HCT116 (cell line): ENCODE measurements at places on chromosomes 6 and 20. TPM values are rescaled to one million over a fixed set of nuclear protein-coding genes. Genes with fewer than 3 reads are reported as not detected.

SIRPD gene
- total RNA-seq = not detected

CUTA gene
- 186 TPM for total RNA-seq

PNRC1 gene
- total RNA-seq = 66.8 TPM

- no peaks in the 10 kb centered on the region for H3K4me1 ChIP-seq
- H3K36me3 ChIP-seq = no peaks in the 10 kb centered on the region
- DNase-seq = no peak
- no peak overlapping the region for H3K27ac ChIP-seq
- H3K27me3 ChIP-seq = no peaks in the 10 kb centered on the region
These were observed 100.7 kb upstream of the CD93 start for GRCh38 chr20:23186808-23187207.

DNA sequence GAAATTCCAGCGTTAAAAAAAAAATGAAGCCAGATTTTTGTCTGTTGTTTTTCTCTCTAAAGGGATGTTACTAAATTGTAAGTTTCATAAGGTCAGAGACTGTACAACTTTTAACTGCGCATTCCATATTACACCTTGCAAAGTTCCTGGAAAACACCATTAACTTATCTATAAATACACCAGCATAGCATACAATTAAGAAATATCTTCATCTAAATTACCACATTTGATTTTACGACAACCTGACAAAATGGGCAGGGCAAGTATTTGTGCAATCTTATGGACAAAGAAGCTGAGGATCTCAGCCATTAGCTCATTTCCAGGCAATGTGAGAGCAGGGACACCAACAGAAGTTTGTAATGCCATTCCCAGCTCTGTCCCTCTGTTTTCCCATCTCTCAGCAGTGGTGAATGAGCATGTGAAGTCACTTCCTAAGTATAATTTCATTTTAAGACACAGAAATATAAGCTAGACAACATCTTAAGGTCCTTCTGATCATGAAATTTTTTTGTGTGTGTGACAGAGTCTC, 12.9 kb upstream of the GCM1 start:
- DNase-seq = no peak
- no peak overlapping the region for H3K27ac ChIP-seq
- no peaks in the 10 kb centered on the region for H3K4me1 ChIP-seq
- H3K36me3 ChIP-seq = no peaks in the 10 kb centered on the region
- no peaks in the 10 kb centered on the region for H3K27me3 ChIP-seq

GRCh38 chr20:62454904-62455636, 20.7 kb downstream of the GATA5 start:
- H3K4me3 ChIP-seq = no peak overlapping the region
- no peak for DNase-seq
- H3K36me3 ChIP-seq = no peaks in the 10 kb centered on the region
- 0 out of 2 replicates have a peak, but pooled peaks cover 3% of the 10 kb centered on the region for H3K4me1 ChIP-seq
- H3K27ac ChIP-seq = no peak overlapping the region

- H3K4me1 ChIP-seq = 0 out of 2 replicates have a peak, but pooled peaks cover 5% of the 10 kb centered on the region
- no peak for DNase-seq
- H3K27me3 ChIP-seq = no peaks in the 10 kb centered on the region
- no peak overlapping the region for H3K27ac ChIP-seq
- H3K36me3 ChIP-seq = no peaks in the 10 kb centered on the region
- H3K4me3 ChIP-seq = no peak overlapping the region
These were observed 33.7 kb downstream of the FAM50B start for GRCh38 chr6:3882866-3883265.

PCMTD2 gene
- 44.7 TPM for total RNA-seq

MARCKS gene
- 25.7 TPM for total RNA-seq

HTR1E gene
- not detected for total RNA-seq

GRCh38 chr6:28269492-28269891, 2.5 kb downstream of the ZSCAN26 start:
- H3K27ac ChIP-seq = peak overlapping the region; percentile 82
- 0 out of 2 replicates have a peak, but pooled peaks cover 3% of the 10 kb centered on the region for H3K36me3 ChIP-seq
- H3K4me1 ChIP-seq = peaks cover 11% of the 10 kb centered on the region
- H3K27me3 ChIP-seq = no peaks in the 10 kb centered on the region
- peak; percentile 64 for DNase-seq
- no peak overlapping the region for H3K4me3 ChIP-seq

- H3K27me3 ChIP-seq = no peaks in the 10 kb centered on the region
- no peak overlapping the region for H3K4me3 ChIP-seq
- H3K27ac ChIP-seq = no peak overlapping the region
- H3K4me1 ChIP-seq = no peaks in the 10 kb centered on the region
- DNase-seq = no peak
These were observed 24.5 kb downstream of the MAPK14 start for GRCh38 chr6:36052097-36052496.

NOX3 gene
- total RNA-seq = not detected

- H3K4me3 ChIP-seq = no peak overlapping the region
- no peak for DNase-seq
- H3K27ac ChIP-seq = no peak overlapping the region
- no peaks in the 10 kb centered on the region for H3K36me3 ChIP-seq
These were observed 51.3 kb upstream of the UFL1 start for GRCh38 chr6:96470296-96470695.

DNA sequence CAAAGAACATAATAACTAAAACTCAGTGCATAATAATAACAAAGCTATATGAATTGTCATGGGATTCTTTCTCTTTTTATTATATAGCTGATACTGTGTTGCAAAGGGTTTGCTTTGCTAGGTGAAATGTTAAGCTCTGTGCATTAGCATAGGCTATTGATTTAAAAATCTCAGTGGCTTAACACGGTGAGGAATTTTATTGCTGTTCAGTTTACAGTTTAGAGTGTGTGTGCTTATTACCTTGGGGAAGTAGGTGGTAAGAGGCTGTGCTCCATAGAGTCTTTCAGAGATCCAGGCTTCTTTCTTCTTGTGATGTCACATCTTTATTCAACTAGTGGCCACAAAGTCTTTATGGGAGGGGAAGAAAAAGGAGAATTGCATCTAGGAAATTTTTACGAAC, 55.7 kb downstream of the LRRC1 start:
- H3K27ac ChIP-seq = no peak overlapping the region
- no peaks in the 10 kb centered on the region for H3K27me3 ChIP-seq
- no peaks in the 10 kb centered on the region for H3K4me1 ChIP-seq
- DNase-seq = no peak

PLCB4 gene
- 2.5 TPM for total RNA-seq

DNA sequence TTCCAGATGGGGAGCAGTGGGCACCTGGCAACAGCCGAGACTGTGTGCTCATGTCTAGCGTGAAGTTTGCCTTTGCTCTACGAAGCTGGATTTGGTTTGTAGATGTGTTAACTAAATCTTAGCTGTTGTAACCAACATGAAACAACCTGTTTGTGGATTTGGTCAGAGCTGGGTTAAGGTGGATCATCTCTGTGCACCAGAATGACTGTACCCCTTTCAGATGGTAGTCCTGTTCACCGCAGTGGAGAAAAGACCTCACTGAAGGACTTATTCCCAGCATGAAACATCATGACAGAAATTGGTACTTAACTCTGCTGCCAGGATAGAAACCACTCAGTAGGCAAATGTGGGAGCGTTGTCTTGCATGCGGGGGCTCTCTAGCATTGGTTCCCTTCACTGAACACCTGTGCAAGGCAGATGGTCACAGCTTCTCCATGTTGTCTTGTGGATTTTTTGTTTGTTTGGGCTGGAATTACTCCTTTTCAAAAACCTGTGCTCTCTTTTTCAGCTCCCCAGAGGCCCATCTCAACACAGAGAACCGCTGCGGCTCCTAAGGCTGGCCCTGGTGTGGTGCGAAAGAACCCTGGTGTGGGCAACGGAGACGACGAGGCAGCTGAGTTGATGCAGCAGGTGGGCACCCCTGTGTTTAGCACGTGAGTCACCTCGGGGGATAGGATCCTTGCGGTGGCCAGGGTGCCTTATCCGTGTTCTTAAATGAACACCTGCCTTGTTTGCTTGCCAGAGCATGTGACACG, 19.3 kb upstream of the EFCAB8 start:
- H3K36me3 ChIP-seq = peaks cover 46% of the 10 kb centered on the region
- H3K4me3 ChIP-seq = no peak overlapping the region
- H3K4me1 ChIP-seq = no peaks in the 10 kb centered on the region

- H3K27ac ChIP-seq = no peak overlapping the region
- H3K36me3 ChIP-seq = peaks cover 13% of the 10 kb centered on the region
- H3K4me1 ChIP-seq = no peaks in the 10 kb centered on the region
- H3K27me3 ChIP-seq = no peaks in the 10 kb centered on the region
These were observed 191.4 kb downstream of the SLC16A10 start for GRCh38 chr6:111278731-111279130.

- peaks cover 30% of the 10 kb centered on the region for H3K4me1 ChIP-seq
- H3K36me3 ChIP-seq = no peaks in the 10 kb centered on the region
- peak; percentile 37 for DNase-seq
- H3K27me3 ChIP-seq = no peaks in the 10 kb centered on the region
- peak overlapping the region; percentile 39 for H3K27ac ChIP-seq
These were observed 6.0 kb downstream of the CCN5 start for GRCh38 chr20:44720997-44721784.

DNA sequence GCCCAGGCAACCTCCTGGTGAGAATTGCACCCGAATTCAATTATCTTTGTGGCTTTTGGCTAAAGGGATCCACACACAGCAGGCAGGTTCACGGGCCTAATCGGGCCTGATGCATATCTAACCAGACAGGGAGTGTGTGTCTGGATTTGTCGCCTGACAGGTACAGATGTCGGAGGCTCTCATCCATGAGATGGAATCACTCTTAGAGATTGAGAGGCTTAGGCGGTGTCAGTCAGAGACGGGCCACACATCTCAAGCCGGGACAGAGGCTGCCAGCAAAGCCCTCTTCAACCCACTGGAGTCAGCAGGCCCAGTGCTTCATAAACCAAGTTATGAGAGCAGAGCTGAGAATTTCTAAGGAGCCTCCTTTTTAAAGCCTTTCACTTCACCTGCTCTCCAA, 247.0 kb downstream of the LRFN2 start:
- H3K4me1 ChIP-seq = no peaks in the 10 kb centered on the region
- peaks cover 66% of the 10 kb centered on the region for H3K27me3 ChIP-seq
- no peak overlapping the region for H3K27ac ChIP-seq
- H3K36me3 ChIP-seq = no peaks in the 10 kb centered on the region
- no peak overlapping the region for H3K4me3 ChIP-seq
- no peak for DNase-seq

DNA sequence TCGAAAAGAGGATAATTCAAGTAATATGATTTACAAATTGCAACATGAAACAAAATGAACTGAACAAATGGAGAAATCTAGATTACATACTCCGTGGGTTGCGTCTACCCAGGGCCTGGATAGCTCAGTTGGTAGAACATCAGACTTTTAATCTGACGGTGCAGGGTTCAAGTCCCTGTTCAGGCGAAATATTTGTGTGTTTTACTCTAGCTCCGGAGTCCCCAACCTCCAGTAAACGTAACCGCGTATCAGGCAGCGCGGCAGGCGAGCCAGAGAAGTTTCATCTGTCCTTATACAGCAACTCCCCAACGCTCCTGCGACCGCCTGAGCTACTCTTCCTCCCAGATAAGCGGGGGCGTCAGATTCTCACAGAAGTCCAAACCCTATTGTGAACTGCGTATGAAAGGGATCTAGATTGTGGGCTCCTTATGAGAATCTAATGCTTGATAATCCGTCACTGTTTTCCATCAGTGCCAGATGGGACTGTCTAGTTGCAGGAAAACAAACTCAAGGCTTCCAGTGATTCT, 176.1 kb downstream of the TRIM27 start:
- H3K4me1 ChIP-seq = peaks cover 6% of the 10 kb centered on the region; the same call in 1 of the 2 replicates
- no peak overlapping the region for H3K4me3 ChIP-seq
- no peaks in the 10 kb centered on the region for H3K27me3 ChIP-seq
- no peaks in the 10 kb centered on the region for H3K36me3 ChIP-seq
- DNase-seq = peak; percentile 90
- H3K27ac ChIP-seq = peak overlapping the region; percentile 0; the same call in 1 of the 2 replicates

MTFR2 gene
- total RNA-seq = 13.2 TPM

BANF2 gene
- not detected for total RNA-seq

DNA sequence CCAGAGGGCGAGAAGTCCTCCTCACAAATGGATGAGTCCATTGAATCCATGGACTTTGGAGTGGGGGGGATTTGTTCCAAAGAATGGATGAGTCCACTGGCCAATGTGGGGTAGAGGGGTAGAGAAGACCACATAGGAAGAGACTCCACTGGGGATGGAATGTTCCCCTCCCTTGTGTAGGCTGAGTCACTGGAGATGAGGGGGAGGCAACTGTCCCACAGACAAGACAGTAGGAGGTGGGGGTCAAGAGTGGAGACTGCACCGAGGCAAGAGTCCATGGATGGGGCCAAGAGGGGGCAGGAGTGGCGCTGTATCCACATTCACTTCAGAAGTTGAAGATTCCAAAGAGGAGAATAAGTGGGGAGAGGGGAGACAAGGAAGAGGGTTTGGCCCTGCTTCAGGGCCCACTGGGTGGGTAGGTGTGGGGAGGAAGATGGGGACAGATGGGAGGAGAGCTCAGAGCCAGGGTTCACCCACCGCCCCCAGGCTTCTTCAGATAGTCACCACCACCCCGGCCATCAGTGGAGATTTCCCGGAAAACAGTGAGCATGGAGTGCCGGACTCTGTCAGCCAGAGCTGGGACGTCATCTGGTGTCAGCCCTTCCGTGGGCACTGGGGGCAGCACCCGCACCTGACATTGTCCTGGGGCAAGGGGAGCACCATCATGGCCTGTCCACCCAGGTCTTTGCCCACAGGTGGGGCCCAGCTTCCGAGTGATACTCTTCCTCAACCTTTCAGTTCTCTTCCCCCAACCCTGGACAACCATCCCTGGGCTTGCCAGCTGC, 4.6 kb downstream of the EGFL8 start:
- DNase-seq = no peak
- H3K4me3 ChIP-seq = no peak overlapping the region

- DNase-seq = no peak
- no peaks in the 10 kb centered on the region for H3K27me3 ChIP-seq
- H3K4me1 ChIP-seq = no peaks in the 10 kb centered on the region
- no peaks in the 10 kb centered on the region for H3K36me3 ChIP-seq
These were observed 4.1 kb downstream of the SLC22A7 start for GRCh38 chr6:43302126-43302525.

DNA sequence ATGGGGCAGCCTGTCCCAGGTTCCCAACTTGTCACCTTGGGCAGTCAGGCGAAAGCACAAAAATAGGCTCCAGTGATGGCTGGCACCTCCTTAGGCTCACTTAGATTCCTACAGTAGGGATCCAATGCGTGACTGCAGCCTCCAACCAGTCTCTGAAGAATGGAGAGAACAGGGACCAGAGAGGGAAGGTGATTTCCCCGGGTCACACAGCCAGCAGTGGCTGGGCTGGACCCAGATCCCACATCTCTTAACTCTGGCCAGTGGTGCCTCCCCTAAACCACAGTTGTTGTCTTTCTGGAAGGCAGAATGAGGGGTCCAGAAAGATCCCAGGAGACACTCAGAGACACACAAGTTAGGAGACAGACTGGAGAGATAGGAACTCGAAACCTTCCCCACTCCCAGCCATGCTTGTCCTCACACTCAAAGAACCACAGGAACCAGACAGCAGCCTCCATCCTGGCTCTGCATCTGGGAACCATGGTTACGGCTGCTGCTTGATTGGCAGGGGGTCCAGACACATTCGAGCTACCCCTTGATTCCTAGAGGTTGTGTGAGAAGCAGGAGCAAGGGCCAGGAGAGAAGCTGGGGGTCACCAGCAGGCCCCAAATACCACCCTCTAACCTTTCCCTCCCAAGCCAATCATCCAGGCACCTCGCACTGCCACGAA, 33.1 kb upstream of the SIRPA start:
- no peak overlapping the region for H3K27ac ChIP-seq
- H3K36me3 ChIP-seq = no peaks in the 10 kb centered on the region
- no peak for DNase-seq

GRCh38 chr6:1390946-1391799, 1.8 kb downstream of the FOXF2 start:
- H3K4me1 ChIP-seq = no peaks in the 10 kb centered on the region
- H3K27me3 ChIP-seq = no peaks in the 10 kb centered on the region
- no peak overlapping the region for H3K27ac ChIP-seq
- H3K36me3 ChIP-seq = no peaks in the 10 kb centered on the region
